WERI-Rb-1 (cell line): ENCODE measurements at places on chromosomes 5 and 9.
A peak's percentile ranks its signal among the peaks of the same experiment; 100 is the strongest.

- DNase-seq = peak; percentile 73
Measured at GRCh38 chr9:20356403-20357036, 265.8 kb downstream of the MLLT3 start.

DNA sequence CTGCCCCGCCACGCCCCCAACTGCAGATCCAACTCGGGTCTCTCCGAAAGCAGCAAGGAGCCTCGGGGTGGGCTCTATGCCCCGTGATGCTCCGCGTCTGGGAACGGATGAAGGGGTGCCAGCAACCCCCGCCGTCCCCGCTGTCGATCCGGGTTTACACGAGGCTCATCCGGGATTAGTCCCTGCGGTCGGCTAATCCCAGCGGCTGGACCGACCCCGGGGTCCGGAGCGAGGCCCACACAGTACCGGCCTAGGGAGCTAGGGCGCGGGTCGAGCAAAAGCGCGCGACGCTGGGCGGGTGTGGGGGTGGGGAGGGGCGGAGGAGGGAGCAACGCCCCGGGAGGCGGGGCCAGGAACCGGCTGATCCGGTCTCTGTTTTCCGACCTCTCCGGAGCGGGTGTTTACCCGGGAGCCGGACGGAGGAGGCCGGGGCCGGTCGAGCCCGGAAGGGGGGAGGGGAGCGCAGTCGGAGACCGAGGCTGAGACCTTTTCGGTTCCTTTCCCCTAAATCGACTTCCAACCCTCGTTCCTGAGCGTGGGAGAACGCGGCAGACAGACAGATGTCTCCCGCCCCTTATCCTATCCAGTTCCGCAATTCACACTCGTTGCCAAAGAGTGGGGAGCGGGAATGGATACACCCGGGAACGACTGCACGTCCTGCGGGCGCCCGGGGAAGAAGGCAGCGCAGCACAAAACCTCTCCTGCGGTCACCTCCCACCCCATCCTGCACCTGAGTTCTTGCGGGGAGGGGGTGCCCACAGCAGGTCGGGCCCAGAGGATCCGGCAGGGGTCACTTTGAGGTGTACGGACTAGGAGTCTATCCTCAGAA is 28.6 kb downstream of the PCDH1 start:
- peak; percentile 94 for DNase-seq

GRCh38 chr5:150595466-150596031 is 44.9 kb upstream of the SYNPO start:
- no peak for DNase-seq

GRCh38 chr5:38078161-38078560 is 180.2 kb upstream of the EGFLAM start:
- no peak for DNase-seq

DNA sequence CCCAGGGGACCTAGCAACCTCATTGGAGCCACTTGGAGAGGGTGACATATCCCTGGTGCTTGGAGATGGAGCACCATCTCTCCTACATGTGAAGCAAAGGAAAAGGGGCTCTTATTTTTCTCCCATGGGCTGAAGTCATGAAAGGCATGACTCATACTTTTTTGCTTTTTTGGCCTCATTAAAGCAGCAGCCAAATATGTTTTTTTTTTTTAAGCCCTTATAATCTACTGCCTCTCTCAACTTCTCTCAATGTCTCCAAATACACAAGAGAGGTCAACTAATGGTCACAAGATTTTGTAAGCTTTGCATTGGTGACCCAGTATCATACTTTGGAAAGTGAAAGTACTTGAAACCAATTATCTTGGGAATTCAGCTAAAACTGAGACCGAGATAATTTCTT is 1.6 kb upstream of the CFAP90 start:
- DNase-seq = no peak

DNA sequence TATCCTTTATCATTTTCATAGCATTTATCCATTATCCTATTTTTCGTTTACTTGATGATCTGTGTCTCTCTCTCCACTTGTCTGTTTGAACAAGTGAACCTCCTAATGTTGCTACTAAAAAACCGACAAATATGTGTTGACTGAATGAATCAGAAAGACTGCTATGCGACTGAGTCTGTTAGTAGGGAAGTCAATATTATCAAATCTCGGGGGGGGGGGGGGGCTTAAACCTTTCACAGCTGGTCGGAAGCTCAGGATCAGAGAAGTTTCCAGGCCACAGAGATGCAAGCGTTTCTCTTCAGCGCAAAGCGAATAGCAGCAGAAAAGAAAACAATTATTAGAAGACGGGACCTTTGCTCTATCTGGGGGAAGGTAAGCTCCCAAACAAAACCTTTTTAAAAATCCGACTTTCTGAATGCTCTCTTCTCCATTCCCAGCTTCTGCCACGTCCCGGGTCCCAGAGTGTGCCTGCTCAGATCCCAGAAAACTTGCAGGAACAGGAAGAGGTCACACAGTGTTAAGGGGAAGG is 412 bp downstream of the RIOK2 start:
- DNase-seq = no peak

- DNase-seq = no peak
Measured at GRCh38 chr9:4011054-4011453, 288.8 kb downstream of the GLIS3 start.

- no peak for DNase-seq
Measured at GRCh38 chr5:21701317-21701716, 1151.8 kb downstream of the CDH12 start.

DNA sequence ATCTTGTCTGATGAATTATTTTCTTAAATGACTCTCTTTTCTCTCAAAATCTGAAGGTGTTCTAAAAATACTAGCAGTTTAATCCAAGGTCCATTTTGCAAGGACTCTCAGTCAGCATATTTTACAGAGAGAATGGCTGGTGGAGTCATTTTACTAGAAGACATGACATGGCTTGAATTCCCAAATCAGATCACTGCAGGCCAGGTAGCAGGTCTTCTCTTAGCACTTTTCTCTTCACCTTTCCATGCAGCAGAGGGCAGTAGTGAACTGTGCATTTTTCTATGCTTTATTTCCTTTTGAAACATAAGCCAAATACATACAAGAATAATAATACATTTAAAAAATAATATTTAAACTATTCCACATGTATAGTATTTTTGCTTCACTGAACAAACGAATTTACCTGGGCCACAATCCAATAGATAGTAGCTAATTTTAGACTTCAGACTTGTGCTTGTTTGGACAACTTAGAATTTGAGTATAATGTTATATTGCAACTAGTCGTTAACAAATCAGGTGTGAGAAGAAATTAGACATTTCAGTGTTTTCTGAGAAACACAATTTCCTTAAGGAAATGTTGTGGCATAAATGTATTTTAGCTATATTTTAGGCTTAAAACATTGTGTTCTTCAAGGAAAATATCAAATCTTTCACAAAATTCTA is 289.4 kb upstream of the DAB2 start:
- DNase-seq = peak; percentile 42

DNA sequence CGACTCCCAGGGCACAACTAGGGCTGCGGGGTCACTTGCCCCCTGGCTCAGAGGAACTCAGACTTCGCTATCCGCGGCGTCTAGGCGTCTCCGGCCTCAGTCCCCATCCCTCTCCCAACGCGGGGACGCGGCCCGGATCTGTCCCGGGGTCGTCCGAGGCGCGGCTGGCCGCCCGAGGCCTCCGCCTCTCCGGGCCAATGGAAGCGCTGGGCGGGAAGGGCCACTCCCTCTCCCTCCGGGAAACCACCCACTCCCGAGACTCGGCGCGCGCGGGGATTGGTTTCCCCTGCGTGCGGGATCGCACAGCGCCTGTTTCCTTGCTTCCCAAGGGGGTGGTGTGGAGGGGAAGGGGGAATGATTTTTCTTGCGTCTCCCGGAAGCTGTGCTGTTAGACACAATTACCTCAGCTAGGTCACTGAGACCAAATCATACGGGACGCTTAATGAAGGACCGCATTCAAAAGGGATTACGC is 38.3 kb downstream of the NR2F1 start:
- DNase-seq = peak; percentile 97

GRCh38 chr5:14204011-14204670 is 61.0 kb downstream of the TRIO start:
- no peak for DNase-seq

GRCh38 chr5:124104344-124104743 is 592.4 kb downstream of the CSNK1G3 start:
- DNase-seq = no peak

- DNase-seq = no peak
Measured at GRCh38 chr5:98514215-98514614, 259.2 kb upstream of the RGMB start.

DNA sequence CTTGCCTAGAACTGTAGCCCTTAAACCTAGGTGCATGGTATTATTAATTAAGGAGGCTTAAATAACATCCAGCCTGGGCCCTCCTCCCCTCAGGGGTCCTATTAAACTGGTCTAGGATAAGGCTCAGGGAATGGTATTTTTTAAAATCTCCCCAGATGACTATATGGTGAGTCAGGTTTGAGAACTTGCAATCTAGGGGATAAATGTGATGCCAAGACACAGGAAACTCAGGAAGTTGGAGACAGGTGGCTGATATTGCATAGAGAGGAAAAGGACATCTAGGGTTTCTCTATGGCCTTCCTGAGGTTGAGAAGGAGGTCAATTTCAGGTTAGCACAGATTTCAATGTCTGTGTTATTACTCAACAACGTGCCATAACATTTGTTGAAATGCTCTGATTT is 581.0 kb downstream of the TLE1 start:
- DNase-seq = no peak

DNA sequence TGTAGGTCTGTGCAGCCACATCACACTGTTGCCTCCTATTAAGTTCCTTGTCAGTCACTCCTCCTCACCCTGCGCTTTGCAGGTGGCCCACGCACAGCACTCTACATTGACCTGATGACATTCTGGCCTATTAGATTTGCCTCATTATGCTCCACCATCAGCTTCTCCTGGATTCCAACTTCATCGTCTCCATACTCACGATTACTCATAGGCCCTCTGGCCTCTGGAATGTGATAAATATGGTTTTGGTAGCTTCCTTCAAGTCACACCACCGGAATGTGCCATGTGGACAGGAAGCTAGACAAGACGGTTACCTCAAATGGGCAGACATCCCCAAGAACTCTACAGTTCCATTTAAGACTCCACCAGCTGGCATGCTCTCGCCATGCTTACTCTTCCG is 158.0 kb upstream of the LHFPL2 start:
- no peak for DNase-seq

DNA sequence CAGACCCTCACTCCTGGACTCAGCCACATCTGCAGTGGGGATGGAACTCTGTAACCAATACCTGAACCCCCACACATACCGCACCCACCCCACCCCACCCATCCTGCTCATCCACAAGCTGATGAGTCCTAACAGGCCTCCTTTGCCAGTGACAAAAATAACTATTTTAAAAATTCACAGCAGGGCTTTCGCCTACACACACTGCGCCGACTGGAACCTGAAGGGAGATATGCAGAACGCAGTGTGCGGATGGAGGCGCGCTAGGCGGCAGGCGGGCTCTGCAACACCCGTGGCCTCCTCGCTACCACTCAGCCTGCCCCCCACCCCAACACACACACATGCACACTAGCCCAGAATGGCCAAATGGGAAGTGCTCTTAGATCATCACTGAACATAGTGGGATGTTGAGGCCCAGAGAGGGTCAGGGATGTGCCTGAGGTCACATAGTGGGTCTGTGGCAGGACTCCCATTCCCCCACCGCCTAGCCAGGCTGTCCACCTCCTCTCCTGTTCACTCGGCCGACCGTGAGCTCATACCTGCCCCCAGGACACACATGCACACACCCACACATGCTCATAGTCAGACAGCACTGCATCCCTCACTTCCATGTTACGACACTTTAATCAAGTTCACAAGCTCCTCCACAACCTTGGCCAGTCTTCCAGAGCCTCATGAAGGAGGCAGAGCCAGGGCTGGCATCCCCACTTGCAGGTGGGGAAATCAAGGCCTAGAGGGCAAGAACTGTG is 6.3 kb upstream of the CAMK2A start:
- no peak for DNase-seq

- DNase-seq = no peak
Measured at GRCh38 chr5:39698838-39699560, 274.2 kb upstream of the DAB2 start.

GRCh38 chr5:150660108-150660831 is 781 bp upstream of the MYOZ3 start:
- DNase-seq = no peak

DNA sequence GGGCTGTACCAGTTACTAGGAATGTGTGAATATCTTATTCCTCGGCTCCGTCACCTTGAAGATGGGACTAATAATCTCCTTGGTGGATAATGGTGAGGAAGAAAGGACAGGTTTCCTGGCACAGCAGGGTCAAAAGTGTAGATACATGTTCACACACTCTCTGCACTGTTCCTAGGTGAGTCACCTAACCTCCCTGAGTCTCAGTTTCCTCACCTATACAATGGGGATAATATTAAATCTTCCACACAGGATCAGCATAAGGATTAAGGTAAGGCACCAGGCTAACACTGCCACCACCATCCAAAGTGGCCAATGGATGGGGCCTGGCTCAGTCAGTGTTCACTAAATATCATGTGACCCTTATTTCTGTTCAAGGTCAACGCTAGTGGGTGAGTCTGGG is 66.9 kb downstream of the PSMB7 start:
- no peak for DNase-seq

- no peak for DNase-seq
Measured at GRCh38 chr9:134317790-134318414, 8.4 kb upstream of the RXRA start.

DNA sequence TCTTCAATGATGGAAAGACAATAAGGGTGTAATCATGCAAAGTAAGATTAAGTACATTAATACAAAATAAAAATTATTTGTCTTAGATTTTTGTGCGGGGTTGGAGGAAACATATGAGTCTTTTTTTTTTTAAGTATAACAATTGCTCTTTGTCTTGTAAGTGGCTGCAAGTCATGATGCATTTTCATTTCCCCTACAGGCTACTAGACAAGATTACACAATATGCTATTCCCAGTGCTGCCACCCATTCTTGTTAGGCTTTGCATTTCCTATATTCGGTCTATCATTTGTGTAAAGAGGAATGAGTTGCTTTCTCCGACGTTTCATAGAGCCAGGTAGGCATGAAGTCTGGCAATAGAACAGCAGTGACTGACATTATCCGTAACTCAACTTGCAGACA is 294.2 kb upstream of the CYLC2 start:
- no peak for DNase-seq

- DNase-seq = peak; percentile 79
Measured at GRCh38 chr5:150129813-150130492, 25.7 kb downstream of the PDGFRB start.

GRCh38 chr5:154768207-154768606 is 13.0 kb downstream of the LARP1 start:
- DNase-seq = no peak
